Activated CD4-positive, alpha-beta T cell treated with anti-CD3 and anti-CD28 coated beads, Interleukin-2, Interleukin-6, amounts not matched to agents 100 ng/mL and 50 ng/mL, durations not matched to agents 16 hours and 8 hours (primary cell): ENCODE measurements at places on chromosomes 16 and 17.
A peak's percentile ranks its signal among the peaks of the same experiment; 100 is the strongest.

DNA sequence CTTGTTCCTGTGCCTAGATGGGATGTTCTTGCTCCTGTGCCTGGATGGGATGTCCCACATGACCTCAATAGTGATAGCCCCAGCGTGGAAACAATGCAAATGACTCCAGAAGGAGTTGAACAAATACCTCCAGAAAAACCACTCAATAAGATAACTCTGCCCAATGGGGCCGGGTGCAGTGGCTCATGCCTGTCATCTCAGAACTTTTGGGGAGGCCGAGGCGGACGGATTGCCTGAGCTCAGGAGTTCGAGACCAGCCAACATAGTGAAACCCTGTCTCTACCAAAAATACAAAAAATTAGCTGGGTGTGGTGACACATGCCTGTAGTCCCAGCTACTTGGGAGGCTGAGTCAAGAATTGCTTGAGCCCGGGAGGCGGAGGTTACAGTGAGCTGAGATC lies 15.2 kb upstream of the LITAF start:
- DNase-seq: no peak

- DNase-seq: peak; percentile 70
Measured at GRCh38 chr17:1487939-1488825, 4.3 kb downstream of the MYO1C start.

DNA sequence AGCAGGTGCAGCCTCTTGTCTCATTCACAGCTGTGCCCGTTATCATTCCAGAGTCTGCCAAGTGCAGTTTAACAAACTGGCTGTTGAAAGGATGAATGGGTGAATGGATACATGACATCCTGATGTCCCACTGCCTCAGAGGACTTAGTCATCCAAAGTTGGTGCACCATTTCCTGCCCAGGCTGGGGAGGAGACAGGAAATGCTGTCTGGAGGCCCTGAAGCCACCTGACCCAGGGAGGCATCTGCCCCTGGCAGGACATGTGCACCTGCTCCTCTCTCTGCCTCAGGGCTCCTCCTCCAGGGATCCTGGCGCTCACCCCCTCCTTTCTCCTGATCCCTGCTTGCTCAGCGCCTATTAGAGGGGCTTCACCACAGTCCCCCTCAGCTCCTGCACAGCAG lies 1.8 kb upstream of the CD300C start:
- DNase-seq: peak; percentile 52

DNA sequence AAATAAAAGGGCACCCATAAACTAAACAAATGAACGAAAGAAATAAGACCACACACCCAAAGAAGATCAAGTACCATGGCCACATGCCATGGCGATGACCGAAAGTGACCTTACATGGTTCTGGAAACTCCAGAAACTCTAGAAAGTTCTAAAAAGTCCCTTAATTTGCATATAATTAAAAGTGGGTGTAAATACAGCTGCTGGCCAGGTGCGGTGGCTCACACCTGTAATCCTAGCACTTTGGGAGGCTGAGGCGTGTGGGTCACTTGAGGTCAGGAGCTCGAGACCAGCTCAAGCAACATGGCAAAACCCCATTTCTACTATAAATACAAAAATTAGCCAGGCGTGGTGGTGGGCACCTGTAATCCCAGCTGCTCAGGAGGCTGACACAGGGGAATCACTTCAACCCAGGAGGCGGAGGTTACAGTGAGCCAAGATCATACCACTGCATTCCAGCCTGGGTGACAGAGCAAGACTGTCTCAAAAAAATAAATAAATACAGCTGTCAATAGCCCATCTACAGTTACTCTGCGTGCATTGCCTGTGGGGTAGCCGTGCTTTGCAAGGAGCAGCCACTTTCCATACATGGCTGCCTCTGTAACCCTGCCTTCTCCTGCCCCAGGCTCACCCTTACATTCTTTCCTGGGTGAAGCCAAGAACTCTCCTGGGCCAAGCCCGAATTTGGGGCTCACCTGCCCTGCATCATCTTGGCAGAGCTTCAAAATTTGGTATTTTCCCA lies 7.2 kb upstream of the ZNF778 start:
- DNase-seq: no peak

DNA sequence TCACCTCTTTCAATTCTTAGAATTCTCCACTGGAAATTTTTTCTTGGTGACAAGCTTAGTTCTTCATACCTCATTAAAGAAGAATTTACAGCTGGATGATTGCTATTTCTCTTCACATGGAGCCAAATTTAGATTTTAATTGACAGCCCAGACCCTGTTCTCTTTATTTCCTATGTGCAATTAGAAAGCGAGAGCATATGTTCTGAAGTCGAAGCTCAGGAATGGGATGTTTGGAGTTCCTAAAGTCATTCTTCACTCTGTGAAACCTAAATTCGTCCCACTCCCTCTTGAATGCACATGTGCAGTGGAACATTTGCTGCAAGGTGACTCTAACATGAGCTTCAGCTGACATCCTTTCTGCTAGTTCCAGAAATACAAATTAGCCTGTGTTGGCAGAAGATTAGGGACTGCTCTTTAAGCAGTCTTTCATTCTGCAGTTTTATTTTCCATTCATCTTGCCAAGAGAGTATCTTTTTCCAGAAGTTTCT lies 129.3 kb upstream of the KCNJ16 start:
- no peak for DNase-seq

GRCh38 chr16:57709663-57710062 lies 15.1 kb downstream of the DRC7 start:
- DNase-seq: no peak

DNA sequence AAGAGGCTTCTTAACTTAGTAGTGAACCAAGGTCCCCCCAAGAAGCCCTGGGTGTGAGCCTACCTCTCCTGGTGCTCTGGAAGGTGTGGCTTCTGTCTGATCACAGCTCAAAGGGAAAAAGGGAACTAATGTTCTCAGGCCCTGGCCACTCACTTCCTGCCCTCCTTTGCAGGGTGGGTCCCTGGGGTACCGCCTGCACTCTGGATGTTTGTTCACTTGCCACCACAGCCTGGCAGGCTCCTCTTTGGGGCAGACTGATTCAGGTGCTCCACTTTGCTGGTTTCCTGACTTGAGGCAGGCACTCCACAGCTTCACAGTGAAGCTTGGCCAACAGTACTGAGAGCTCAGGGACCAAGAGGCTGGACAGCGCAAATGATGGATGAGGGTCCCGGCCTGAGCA lies 5.9 kb upstream of the MYO15A start:
- no peak for DNase-seq

- no peak for DNase-seq
Measured at GRCh38 chr17:44581868-44582267, 24.6 kb downstream of the FZD2 start.

DNA sequence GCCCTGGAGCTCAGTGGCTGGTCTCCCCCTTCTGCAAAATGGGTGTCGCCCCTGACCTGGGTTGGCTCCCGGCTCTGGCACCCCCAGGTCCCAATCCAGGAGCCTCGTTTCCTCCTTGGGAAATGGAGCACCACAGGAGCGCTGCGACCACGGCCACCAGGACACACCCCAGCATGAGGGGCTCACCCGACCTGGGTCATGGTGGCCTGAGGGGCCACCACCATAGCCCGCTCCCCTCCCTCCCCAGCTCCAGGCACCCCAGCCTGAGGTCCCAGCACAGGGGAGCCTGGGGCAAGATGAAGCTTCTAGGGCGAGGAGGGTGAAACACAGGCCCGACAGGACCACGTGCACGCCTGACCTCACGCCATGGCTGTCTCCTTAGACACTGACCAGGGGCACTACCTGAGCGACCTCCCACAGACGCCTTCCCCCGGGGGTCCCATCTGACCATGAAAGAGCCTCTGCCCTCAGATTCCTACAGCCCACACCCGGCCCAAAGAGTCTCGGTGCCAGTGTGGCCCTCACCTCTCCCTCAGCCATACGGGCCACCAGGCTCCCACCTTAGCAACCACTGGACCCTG lies 11.8 kb downstream of the BCAR1 start:
- DNase-seq: no peak

- peak; percentile 83 for DNase-seq
Measured at GRCh38 chr17:78933025-78933958, 8.1 kb upstream of the TIMP2 start.

GRCh38 chr16:2517954-2518605 lies 2.1 kb upstream of the AMDHD2 start:
- DNase-seq: no peak
